ENCODE measurements at places on chromosomes 6 and 20.

DNA sequence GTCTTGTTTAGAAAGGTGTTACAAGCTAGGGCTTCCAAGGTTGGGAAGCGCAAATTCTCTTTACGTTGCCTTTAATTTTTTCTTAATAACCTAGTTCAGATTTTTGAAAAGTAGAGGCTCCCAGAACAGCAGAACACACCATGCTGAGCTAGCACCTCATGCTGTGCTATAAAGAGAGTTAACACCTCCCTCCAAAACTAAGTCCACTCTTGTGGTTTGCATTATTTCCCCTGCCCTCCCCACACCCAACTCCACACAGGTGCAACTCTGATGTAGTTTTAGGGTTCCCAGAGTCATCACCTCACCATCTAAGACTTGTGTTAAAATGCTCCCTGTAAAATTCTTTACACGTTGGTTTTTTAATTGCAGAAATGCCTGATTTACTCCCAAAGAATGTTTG lies 459.4 kb upstream of the JARID2 start:
- H3K36me3 ChIP-seq: no peaks in the 10 kb centered on the region
- no peak for DNase-seq
- H3K4me3 ChIP-seq: no peak overlapping the region
- H3K4me1 ChIP-seq: no peaks in the 10 kb centered on the region

GRCh38 chr6:582370-582769 lies 74.5 kb downstream of the HUS1B start:
- DNase-seq: no peak
- H3K4me1 ChIP-seq: no peaks in the 10 kb centered on the region
- H3K27me3 ChIP-seq: no peaks in the 10 kb centered on the region
- H3K27ac ChIP-seq: no peak overlapping the region
- H3K36me3 ChIP-seq: no peaks in the 10 kb centered on the region

GRCh38 chr6:43976706-43977403 lies 150.4 kb downstream of the MRPL14 start:
- no peaks in the 10 kb centered on the region for H3K36me3 ChIP-seq
- no peaks in the 10 kb centered on the region for H3K4me1 ChIP-seq
- DNase-seq: no peak
- no peaks in the 10 kb centered on the region for H3K27me3 ChIP-seq
- H3K27ac ChIP-seq: no peak overlapping the region

DNA sequence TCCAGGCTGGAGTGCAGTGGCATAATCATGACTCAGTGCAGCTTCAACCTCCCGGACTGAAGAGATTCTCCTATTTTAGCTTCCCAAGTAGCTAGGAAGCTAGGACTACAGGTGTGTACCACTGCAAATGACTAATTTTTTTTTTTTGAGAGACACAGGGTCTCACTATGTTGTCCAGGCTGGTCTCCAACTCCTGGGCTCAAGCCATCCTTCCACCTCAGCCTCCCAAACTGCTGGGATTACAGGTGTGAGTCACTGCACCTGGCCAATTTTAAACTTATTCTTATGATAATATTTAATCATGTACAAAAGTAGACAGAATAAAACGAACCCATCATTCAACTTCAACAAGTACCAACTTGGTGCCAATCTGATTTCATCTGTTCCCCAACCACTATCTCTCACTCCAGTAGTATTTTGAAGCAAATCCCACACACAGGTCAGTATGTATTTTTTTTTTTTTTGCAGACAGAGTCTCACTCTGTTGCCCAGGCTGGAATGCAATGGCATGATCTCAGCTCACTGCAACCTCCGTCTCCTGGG lies 32.5 kb downstream of the BCL2L1 start:
- H3K27me3 ChIP-seq: no peaks in the 10 kb centered on the region
- no peaks in the 10 kb centered on the region for H3K36me3 ChIP-seq
- H3K4me1 ChIP-seq: peaks cover 75% of the 10 kb centered on the region
- H3K27ac ChIP-seq: peak overlapping the region; percentile 9

GRCh38 chr20:63370618-63371187 lies 9.6 kb upstream of the CHRNA4 start:
- no peak overlapping the region for H3K27ac ChIP-seq
- H3K27me3 ChIP-seq: peaks cover 82% of the 10 kb centered on the region
- H3K4me3 ChIP-seq: no peak overlapping the region
- no peaks in the 10 kb centered on the region for H3K4me1 ChIP-seq
- no peaks in the 10 kb centered on the region for H3K36me3 ChIP-seq

DNA sequence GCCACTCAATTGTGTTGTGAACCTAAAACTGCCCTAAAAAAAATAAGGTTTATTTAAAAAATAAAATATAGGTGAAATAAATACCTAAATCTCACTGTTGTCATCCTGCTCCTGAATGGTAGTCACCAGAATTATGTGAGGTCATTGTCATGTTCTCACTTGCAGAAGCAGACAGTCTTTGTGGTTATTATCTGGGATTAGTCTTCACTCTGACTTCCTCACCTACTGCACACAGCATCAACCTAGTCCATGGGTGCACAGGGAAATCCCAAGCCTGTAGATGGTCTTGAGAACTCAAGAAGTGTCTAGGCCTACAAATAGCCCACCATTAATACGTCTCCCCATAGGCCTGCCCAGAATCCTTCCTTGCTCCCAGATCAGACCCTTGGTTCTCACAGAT lies 97.0 kb downstream of the FOXF2 start:
- H3K27me3 ChIP-seq: no peaks in the 10 kb centered on the region
- no peak for DNase-seq
- no peaks in the 10 kb centered on the region for H3K4me1 ChIP-seq
- no peak overlapping the region for H3K27ac ChIP-seq
- H3K36me3 ChIP-seq: no peaks in the 10 kb centered on the region

GRCh38 chr6:29935273-29935955 lies 6.9 kb upstream of the HLA-A start:
- no peak overlapping the region for H3K27ac ChIP-seq
- H3K36me3 ChIP-seq: no peaks in the 10 kb centered on the region
- H3K27me3 ChIP-seq: no peaks in the 10 kb centered on the region
- no peaks in the 10 kb centered on the region for H3K4me1 ChIP-seq

DNA sequence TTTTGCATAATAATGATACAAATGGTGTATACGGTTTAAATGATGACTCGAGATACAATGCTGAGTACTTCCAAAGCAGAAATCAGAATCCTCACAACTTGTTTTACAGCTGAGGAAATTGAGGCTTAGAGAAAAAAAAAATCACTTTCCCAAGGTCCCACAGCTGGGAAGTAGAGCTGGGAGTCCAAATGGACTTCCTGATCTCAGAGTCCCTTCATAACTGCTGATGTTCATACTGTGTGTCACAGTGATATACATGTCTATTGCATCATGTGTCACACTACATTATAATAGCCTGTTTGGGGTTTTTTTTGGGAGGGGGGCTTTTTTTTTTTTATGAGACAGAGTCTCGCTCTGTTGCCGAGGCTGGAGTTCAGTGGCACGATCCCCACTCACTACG lies 8.5 kb downstream of the HM13 start:
- DNase-seq: no peak
- peaks cover 46% of the 10 kb centered on the region for H3K36me3 ChIP-seq
- H3K27ac ChIP-seq: no peak overlapping the region
- H3K4me3 ChIP-seq: no peak overlapping the region
- peaks cover 63% of the 10 kb centered on the region for H3K4me1 ChIP-seq

- no peak overlapping the region for H3K4me3 ChIP-seq
- no peaks in the 10 kb centered on the region for H3K4me1 ChIP-seq
- no peak overlapping the region for H3K27ac ChIP-seq
- DNase-seq: no peak
Measured at GRCh38 chr6:75922226-75922625, 150.2 kb downstream of the IMPG1 start.

DNA sequence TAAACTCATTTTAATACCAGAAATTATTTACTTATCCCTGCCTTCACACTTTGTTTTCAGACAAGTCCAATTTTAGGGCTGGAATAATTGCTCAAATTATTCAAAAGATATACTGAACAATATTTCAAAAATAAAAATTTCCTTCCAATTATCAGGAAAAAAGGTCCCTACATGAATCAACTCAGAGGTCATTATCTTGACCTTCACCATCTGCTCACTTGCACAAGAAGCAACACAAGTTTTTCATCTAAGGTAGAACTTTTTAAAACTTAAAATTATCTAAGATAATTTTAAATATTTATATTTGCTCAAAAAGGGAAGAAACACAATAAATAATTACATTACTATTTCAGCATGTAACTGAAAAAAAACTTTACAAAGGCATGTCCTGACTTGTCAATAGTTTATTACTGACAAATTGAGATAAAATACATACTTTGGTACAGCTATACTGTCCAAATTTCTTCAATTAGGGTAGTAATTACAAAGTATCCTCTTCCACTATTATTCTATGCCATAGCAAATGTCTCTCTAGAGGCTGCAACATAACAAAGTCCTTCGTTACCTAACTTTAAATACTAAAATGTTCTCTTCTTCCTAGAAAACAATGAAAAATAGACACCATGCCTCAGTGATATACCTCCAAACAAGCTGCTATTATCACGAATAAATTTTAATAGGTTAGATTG lies 2.4 kb downstream of the CEP85L start:
- peaks cover 69% of the 10 kb centered on the region for H3K4me1 ChIP-seq
- no peak for DNase-seq
- no peaks in the 10 kb centered on the region for H3K36me3 ChIP-seq
- H3K27me3 ChIP-seq: no peaks in the 10 kb centered on the region
- peak overlapping the region; percentile 93 for H3K27ac ChIP-seq
- H3K4me3 ChIP-seq: peak overlapping the region; percentile 97

- no peaks in the 10 kb centered on the region for H3K36me3 ChIP-seq
- no peak overlapping the region for H3K4me3 ChIP-seq
- no peak overlapping the region for H3K27ac ChIP-seq
- DNase-seq: no peak
- H3K4me1 ChIP-seq: no peaks in the 10 kb centered on the region
Measured at GRCh38 chr6:20700375-20700774, 166.1 kb downstream of the CDKAL1 start.

- no peak overlapping the region for H3K4me3 ChIP-seq
- H3K27ac ChIP-seq: no peak overlapping the region
- no peak for DNase-seq
Measured at GRCh38 chr6:7920425-7920824, 9.8 kb upstream of the TXNDC5 start.

- H3K36me3 ChIP-seq: no peaks in the 10 kb centered on the region
- DNase-seq: no peak
- no peaks in the 10 kb centered on the region for H3K27me3 ChIP-seq
Measured at GRCh38 chr6:42366011-42366705, 85.6 kb downstream of the TRERF1 start.

- H3K27me3 ChIP-seq: no peaks in the 10 kb centered on the region
- no peaks in the 10 kb centered on the region for H3K4me1 ChIP-seq
- no peak overlapping the region for H3K4me3 ChIP-seq
- no peak for DNase-seq
- no peaks in the 10 kb centered on the region for H3K36me3 ChIP-seq
Measured at GRCh38 chr6:63245420-63245819, 34.2 kb downstream of the FKBP1C start.

DNA sequence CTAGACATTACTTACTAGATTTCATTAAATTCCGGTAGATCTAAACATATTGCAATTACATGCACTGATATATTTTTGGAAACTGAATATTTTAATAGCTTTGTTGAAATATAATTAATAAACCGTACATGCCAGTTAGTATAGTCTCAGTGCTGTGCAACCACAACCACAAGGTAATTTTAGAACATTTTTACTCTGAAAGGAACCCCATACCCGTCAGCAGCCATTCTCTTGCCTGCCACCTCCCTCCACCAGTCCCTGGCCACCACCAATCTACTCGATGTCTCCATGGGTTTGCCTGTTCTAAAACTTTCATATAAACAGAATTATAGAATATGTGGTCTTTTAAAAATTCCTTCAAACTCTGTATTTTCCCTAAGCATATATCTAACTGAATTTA lies 293.9 kb downstream of the THBS2 start:
- no peaks in the 10 kb centered on the region for H3K4me1 ChIP-seq
- H3K27me3 ChIP-seq: no peaks in the 10 kb centered on the region
- no peak overlapping the region for H3K27ac ChIP-seq
- no peak for DNase-seq
- H3K36me3 ChIP-seq: no peaks in the 10 kb centered on the region

- no peak for DNase-seq
- peaks cover 30% of the 10 kb centered on the region for H3K27me3 ChIP-seq
- peak overlapping the region; percentile 44 for H3K4me3 ChIP-seq
- H3K36me3 ChIP-seq: no peaks in the 10 kb centered on the region
Measured at GRCh38 chr6:101393829-101394251, 332 bp downstream of the GRIK2 start.

- no peak for DNase-seq
- no peak overlapping the region for H3K4me3 ChIP-seq
- H3K4me1 ChIP-seq: no peaks in the 10 kb centered on the region
- H3K27me3 ChIP-seq: no peaks in the 10 kb centered on the region
- no peaks in the 10 kb centered on the region for H3K36me3 ChIP-seq
Measured at GRCh38 chr6:151495380-151495779, 1.6 kb downstream of the CCDC170 start.

DNA sequence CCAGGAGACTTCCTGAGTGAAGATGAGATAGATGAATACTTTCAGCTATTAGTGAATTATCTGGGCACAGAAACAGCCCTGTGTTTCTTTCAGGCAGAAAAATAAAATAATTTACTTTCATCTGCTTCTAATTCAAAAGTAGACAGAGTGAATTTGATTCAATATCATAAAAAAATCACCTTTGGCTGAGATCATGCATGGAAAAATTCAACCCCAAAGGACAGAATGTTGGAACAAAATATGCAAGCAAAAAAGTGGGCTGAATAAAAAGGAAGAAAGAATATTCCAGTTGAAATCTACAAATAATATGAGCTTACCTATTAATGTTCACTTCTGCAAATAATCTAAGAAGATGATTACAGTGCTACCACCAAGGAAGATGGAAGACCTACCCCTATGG lies 546.9 kb downstream of the TFAP2B start:
- H3K4me1 ChIP-seq: no peaks in the 10 kb centered on the region
- H3K4me3 ChIP-seq: no peak overlapping the region
- no peaks in the 10 kb centered on the region for H3K36me3 ChIP-seq
- no peaks in the 10 kb centered on the region for H3K27me3 ChIP-seq
- H3K27ac ChIP-seq: no peak overlapping the region
- no peak for DNase-seq

- peak overlapping the region; percentile 72 for H3K27ac ChIP-seq
- no peak for DNase-seq
- no peaks in the 10 kb centered on the region for H3K27me3 ChIP-seq
- no peaks in the 10 kb centered on the region for H3K36me3 ChIP-seq
- H3K4me3 ChIP-seq: no peak overlapping the region
Measured at GRCh38 chr6:130680116-130680515, 147.1 kb upstream of the SMLR1 start.
